ENCODE measurements at places on chromosomes 11 and 22.

- no peak for DNase-seq
Observed at GRCh38 chr11:116459185-116460045, 313.4 kb downstream of the BUD13 start.

DNA sequence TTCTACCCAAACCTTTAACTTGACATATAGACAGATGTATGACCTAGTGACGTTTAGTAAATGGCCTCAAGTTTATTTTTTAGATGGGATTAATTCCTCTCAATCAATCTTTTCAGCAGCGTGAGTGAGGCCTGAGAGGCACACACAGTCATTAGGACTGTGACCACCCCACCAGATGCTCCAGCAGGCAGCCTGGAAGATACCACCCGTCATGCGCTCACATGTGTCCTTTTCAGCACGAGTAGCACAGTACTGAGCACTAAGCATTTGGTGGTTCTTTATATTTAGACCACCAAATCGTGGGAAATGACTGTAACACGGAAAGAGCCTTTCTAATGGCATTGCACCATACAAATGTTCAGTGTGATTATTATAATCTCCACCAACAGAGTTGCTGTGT, 354.6 kb upstream of the DDI1 start:
- DNase-seq = no peak

DNA sequence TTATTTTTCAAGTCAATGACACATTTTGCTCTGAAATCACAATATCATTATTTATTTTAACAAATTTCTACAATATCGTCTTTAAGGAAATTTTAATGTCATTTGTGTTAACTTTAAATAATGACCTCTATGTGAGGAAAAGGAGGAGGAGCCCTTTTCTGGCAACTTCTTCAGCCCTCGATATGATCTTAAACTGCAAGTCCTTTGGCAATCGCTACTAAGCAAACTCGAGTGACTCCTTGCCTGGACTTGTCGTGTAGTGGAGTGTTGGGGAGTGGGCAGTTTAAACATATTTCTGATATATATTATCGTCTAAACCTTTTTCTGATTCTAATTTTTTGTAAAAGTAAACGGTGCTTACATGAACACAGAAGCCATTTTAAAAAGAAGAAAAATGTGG, 16.7 kb downstream of the ETS1 start:
- DNase-seq = no peak

GRCh38 chr11:113023986-113024385, 62.8 kb downstream of the NCAM1 start:
- no peak for DNase-seq

DNA sequence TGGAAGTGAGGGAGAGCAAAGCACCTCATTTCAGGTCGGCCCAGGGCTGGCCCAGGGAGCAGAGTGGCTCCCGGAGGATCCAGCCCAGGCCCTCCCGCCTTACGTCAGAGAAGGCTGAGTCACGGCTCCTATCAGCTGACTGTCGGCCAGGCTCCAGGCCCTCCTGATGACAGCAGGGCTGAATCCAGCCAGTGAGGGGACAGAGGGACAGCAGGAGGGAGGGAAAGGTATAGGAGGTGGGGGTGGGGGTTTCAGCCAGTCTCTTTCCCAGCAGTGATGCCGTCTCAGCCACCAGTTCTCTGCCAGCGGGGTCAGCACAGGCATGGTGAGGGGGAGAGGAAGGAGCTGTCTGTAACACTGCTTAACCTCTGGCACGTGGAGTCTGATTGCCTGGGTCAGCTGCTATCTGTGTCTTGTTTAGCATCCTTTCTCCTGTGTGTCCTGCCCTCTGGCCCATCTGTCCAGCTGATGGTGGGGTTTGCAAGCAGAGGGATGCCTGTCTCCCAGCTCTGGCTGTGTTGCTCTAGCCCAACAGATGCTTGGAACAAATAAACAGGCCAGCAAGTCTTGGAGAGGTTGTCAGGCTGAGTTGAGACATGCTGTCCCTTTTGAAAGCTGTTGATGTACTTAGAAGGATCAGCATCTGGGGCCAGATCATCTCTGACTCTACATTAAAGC, 74.0 kb downstream of the ADAMTS15 start:
- no peak for DNase-seq

GRCh38 chr11:26698224-26698623, 23.6 kb downstream of the SLC5A12 start:
- no peak for DNase-seq

DNA sequence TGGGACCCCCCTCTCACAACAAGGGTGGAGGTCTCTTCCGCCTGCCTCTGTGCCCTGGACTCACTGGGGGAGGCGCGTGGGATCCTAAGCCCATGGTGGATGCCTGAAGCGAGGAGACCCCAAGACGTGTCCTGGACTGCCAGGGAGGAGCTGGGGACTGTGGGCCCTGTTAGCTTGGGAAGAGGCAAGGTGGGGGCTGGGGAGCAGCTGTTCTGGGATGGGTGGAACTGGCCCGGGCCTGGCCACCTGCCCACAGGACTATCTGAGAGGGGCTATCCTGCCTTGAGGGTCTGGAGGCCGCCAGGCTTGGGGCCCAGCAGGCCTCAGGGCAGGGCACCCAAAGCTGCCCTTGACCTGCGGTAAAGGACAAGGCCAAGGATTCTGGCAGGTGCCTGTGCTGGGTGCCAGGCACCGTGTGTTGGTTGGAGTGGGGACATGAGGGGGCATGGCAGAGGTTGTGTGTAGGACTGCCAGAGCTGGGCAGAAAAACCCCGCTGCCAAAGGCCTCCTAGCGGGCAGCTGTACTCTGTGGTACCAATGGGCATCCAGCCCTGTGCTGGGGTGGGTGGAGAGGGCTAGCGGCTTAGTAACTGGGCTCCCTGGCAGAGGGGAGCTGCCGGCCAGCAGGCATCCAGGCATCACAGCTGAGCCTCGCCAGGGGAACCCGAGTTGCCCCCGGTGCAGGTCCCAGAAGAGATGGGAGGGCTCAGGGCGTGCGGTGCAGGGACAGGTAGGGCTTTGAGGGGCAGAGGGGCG, 670 bp downstream of the LSP1 start:
- no peak for DNase-seq

DNA sequence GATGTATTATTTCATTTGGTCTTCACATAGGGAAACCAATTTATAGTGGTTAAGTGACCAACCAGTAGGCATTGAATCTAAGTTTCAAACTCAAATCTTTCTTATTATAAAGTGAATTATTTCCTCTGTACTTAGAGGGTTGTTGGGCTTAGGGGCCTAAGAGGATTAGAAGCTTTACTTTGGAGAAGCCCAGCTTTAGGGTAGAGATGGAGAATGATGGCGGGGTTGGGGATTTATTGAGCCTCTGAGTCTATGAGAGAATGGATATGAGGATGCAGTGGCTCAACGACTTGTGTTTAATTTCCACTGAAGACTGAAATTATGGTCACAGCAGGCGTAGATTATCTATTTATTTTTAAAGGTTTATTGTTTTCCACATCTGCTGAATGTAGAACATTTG, 55.5 kb downstream of the CHRDL2 start:
- DNase-seq = no peak

DNA sequence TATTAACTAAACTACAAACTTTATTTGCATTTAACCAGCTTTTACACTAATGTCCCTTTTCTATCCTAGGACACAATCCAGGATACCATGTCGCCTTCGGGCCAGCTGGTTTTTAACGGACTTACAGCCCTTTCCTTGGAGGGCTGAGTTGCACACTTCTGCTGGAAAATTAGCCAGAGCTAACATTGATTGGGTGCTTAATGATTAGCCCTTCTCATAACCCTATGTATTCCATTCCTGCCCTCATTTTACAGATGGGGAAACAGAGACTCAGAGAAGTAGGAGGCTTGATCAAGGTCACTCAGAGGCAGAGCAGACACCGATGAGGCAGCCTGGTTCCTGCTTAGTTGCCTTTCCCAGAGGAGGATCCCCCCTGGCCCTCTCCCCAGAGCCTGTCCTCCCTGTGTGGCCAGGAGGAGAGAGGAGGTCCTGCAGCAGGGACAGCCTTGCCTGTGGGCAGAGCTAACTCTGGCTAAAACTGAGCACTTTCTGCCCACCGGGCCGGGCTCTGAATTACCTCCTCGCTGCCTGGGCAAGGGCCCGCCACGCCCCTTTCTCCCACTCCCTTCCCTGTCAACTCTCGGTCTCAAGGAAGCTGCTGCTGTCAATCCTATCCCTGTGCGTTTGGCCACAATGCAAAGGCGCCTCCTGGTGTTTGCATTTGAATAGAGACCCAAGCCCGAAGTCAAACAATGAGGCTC, 59.6 kb upstream of the PAX6 start:
- no peak for DNase-seq

GRCh38 chr22:46966495-46966845, 204.0 kb downstream of the TBC1D22A start:
- no peak for DNase-seq

- no peak for DNase-seq
Observed at GRCh38 chr22:22884888-22885840, 2.5 kb upstream of the IGLL5 start.
